ENCODE measurements at places on chromosomes 4 and X.

- DNase-seq = no peak
These were observed 94.5 kb downstream of the AFF1 start for GRCh38 chr4:87029356-87029755.

DNA sequence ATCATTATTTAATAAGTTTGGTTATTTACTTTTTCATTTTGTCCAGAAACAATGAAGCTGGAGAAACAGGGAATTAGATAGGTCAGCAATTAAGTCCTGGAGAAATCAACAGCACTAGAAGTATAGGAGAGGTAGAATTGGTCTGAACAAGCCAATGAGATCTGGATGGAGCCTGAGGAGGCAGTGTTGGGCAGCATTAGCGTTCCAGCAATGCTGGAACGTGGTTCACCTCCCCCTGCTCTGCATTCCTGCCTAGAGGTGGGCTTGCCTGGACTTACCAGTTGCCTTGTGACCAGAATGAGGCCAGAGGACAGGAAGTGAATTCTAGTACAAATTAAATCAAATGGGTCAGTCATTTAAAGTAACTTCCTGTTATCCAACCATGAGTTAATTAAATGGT is 4.6 kb downstream of the RASSF6 start:
- no peak for DNase-seq

DNA sequence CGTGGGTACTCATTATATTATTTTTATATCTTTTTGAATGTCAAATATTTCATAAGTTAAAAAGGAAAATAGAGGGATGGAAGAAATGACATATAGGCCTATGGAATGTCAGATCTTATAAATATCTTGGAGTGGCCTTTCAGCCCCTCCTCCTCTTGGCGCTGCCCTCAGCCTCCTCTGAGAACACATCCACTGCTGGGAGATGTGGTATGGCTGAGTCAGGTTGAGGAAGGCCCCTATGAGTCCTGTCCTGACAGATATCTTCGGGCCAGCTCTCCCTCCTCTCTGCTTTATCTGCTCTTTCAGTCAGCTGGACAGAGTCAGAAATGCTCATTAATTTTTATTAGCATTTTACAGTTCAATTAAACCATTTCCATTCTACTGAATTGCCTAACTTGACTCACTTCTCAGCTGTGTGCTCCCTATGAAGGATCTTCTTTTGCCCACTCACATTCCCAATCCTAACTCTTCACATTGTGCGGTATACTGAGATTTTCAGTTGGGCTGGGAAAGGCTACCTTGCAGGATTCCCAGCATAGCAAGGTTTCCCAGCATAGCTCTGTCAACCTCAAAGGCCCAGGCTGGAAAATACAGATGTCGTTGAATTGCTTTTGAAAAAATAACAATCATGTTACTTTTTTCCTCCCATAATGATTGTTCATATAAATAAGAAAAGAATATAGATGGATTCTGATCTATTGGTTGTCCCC is 128.0 kb downstream of the ARHGEF9 start:
- DNase-seq = peak; percentile 4

- DNase-seq = no peak
These were observed 17.7 kb downstream of the COL4A6 start for GRCh38 chrX:108420481-108420880.
